ENCODE measurements at places on chromosomes 3 and 15.

- no peak for DNase-seq
Measured at GRCh38 chr3:30467596-30468238, 138.7 kb upstream of the TGFBR2 start.

DNA sequence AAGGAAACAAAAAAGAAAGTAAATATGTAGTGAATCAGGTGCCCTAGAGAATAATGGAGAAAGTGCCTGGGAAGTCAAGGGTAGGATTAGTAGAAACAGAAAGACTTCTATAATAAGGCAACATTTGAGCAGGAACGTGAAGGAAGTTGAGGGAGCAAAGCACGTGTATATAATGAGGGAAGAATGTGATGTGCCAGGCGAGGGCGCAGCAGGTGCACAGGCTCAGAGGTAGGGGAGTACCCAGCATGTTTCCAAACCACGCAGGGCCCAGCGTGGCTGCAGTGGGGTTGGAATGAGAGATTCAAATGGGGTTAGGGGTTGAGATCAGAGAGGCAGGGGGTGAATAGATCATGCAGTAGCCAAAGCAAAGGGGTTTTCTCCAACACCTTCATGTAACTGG lies 91.9 kb upstream of the VGLL4 start:
- DNase-seq: no peak

- DNase-seq: no peak
Measured at GRCh38 chr3:9934235-9934621, 594 bp downstream of the CRELD1 start.

DNA sequence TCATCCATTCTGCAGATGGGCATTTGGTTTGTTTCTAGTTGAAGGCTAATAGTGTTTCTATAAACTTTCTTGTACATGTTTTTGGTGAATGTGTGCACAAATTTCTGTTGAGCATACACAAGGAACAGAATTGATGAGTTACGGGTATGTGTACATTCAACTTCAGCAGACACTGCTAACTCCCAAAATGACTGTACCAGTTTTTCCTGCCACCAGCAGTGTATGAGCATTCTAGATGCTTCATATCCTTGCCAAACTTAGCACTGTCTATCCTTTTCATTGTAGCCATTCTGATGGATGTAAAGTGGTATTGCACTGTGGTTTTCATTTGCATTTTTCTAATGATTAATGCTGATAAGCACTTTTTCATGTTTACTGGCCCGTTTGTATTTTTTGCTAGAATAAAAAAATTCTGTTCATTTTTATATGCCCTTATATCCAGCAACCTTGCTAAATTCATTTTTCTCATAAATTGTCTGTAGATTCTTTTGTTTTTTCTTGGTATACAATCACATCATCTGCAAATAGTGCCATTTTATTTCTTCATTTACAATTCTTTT lies 110.2 kb downstream of the ATP1B3 start:
- no peak for DNase-seq

GRCh38 chr15:44101944-44102343 lies 93.1 kb downstream of the FRMD5 start:
- DNase-seq: no peak

GRCh38 chr3:47782446-47783308 lies 984 bp upstream of the SMARCC1 start:
- DNase-seq: no peak

GRCh38 chr3:185200639-185201038 lies 47.8 kb upstream of the C3orf70 start:
- no peak for DNase-seq

GRCh38 chr3:141074529-141074928 lies 23.4 kb downstream of the SPSB4 start:
- no peak for DNase-seq

DNA sequence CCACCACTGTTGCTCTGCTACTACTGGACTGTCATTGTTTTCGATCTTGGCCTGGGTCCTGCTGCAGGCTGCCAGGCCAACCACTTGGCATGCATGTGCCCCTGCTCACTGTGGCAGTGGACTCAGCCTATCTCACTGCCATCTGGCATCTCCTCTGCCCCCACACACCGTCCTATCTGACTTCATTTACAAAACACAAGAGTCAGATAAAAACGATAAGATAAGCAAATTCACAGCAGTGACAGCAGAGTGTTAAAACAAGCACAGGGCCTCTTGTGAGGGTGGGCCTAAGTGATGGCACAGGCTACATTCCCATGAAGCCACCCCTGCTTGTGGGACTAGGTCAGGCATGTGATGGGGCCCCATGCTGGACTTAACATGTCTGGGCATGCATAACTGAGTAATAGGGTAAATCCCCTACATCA lies 68.1 kb downstream of the CRYGS start:
- peak; percentile 96 for DNase-seq

DNA sequence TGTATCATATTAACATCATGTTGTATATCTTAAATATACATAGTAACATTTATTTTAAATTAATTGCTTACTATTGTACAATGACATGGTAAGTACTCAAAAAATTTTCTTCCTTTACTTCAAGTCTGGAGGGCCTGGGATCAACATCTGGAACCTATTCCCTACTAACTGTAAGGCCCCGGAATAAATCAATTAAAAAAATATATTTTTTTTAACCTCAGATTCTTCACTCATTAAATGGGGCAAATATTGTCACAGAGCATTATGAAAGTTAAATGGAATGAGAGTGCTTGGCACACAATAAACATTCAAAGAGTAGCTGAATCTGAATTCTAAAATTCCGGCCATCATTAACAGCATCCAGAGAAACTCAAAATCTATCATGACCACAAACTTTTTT lies 16.5 kb downstream of the GSK3B start:
- no peak for DNase-seq

- no peak for DNase-seq
Measured at GRCh38 chr3:128853826-128854225, 25.6 kb upstream of the ACAD9 start.

DNA sequence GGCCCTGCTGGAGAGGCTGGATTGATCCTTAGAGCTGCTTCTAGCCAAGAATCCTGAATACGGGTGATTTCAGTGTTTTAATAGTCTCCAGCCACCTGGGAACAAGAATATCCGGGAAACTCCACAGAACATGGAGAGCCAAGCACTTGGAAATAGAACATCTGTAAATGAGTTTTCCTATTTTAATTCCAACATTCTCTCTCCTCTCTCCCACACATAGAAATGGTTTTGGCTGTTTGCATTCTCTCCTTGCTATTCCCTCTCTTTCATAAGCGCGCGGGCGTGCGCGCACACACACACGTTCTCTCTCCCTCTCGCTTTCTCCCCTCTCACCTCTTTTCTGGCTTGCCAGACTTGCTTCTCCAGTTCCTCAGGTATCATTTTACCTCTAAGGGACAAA lies 50.6 kb downstream of the GADL1 start:
- DNase-seq: no peak

DNA sequence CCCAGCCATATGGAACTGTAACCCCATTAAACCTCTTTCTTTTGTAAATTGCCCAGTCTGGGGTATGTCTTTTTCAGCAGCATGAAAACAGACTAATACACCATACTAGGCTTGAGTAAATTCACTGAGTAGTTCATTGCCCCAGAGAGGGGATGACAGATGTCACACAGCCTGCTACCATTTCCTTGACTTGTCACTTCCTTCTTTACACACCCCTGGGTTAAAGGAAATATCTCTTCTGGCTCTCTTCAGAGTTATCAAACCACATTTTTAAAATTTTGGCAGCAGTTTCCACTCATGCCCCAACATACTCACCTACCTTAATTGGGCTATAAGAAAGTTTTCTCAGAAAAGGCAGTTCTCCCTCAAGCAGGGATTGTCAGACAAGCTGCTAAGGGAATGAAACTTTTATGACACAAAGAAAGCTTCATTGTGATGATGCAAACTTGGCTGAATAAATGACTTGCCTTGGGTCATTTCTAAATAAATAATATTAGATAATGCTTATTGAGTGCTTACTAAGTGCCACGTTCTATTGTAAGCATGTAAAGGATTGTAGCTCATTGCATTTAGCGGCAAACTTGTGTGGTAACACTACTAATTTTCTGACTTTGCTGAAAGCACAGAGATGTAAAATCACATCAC lies 68.0 kb upstream of the RBMS3 start:
- DNase-seq: no peak

DNA sequence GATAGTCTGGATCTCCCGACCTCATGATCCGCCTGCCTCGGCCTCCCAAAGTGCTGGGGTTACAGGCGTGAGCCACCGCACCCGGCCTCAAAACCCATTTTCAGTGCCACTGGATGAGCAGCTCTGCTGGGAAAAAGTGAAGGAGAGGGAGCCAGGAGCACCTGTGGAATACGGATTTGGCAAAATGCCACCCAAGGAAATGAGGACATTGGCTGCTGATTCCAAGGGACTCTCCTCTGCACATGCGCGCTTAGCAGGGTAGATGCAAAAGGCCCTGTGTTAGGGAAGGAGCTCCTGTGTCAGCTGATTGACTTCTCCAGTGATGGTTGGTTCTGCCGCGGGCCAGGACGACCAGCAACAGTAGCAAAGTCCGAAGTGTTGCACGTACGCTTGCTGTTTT lies 43.4 kb upstream of the IGF1R start:
- no peak for DNase-seq

- no peak for DNase-seq
Measured at GRCh38 chr3:97037294-97037943, 223.0 kb downstream of the EPHA6 start.

DNA sequence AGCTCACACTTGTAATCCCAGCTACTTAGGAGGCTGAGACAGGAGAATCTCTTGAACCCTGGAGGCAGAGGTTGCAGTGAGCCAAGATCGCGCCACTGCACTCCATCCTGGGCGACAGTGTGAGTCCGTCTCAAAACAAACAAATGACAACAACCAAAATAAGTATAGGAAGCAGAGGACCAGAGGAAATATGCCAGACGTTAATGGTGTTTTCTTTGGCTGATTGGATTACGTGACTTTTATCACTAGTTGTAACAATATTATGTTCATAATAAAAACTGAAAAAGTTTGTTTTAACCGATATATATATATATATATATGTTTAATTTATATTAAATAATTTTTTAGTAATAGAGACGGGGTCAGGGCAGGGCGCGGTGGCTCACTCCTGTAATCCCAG lies 21.7 kb downstream of the NUSAP1 start:
- DNase-seq: no peak

- DNase-seq: no peak
Measured at GRCh38 chr3:172040981-172041963, 1.9 kb downstream of the FNDC3B start.

DNA sequence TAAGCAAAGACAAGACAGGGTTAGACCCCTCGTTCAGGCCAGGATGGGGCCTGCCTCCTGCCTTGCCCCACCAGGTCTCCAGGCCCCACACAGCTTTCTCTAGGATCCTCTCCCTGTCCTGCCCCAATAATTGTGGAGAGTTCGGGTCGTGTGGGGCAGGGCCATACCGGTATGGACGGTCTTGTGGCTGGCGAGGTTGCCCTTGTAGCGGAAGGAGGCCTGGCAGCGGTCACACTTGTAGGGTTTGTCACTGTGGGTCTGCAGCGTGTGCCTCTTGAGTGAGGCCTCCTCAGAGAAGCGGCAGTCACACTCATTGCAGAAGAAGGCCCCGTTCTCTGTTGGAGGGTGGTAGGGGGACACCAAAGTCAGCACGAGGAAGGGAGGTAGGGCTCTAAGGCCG lies 18.7 kb downstream of the BCL6 start:
- DNase-seq: no peak

Measured in G401 (cell line).